ENCODE measurements at places on chromosomes 11 and 22.

GRCh38 chr11:73493956-73494598 lies 103.8 kb downstream of the FAM168A start:
- no peak for DNase-seq

DNA sequence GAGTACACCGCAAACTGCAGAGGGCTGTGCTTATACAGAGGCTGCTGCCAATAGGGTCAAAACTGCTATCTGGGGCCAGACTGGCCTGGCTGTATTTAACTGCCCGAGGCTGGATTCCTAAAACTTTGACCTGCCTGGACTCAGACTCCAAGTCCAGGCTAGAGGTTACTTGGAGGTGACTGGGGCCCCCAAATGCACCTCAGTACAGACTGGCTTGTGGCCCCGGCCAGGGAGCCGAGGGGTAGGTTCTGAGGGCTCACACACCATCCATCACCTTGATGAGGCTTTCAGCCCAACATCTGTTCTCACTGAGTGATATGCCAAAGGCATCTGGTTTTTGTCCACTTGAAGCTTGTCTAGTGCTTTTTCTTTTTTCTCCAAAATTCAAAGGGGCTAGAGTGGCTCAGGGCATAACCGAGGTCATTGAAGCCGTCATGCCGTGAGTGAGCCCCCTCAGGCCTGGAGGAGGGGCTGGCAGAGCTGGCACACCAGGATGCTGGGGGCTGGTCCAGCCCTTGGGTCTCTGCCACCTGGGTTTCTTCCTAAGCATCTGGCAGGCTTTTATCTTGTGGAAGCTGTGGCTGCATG lies 52.4 kb upstream of the TTLL12 start:
- DNase-seq, result no peak

- DNase-seq, result no peak
These were observed 1.0 kb upstream of the C11orf96 start for GRCh38 chr11:43941257-43941994.

- DNase-seq, result no peak
These were observed 560.8 kb downstream of the ETS1 start for GRCh38 chr11:128026596-128026995.

- no peak for DNase-seq
These were observed 28.1 kb upstream of the LRRC10B start for GRCh38 chr11:61480261-61480993.

- no peak for DNase-seq
These were observed 12.8 kb upstream of the PTPN5 start for GRCh38 chr11:18804199-18804999.

All from activated CD4-positive, alpha-beta T cell treated with anti-CD3 and anti-CD28 coated beads, Interleukin-10, Interleukin-2, amounts not matched to agents 100 ng/mL and 50 ng/mL, durations not matched to agents 16 hours and 8 hours (primary cell).